ENCODE measurements at places on chromosomes 4 and X. TPM values are rescaled to one million over a fixed set of nuclear protein-coding genes. Genes with fewer than 3 reads are reported as not detected.

DNA sequence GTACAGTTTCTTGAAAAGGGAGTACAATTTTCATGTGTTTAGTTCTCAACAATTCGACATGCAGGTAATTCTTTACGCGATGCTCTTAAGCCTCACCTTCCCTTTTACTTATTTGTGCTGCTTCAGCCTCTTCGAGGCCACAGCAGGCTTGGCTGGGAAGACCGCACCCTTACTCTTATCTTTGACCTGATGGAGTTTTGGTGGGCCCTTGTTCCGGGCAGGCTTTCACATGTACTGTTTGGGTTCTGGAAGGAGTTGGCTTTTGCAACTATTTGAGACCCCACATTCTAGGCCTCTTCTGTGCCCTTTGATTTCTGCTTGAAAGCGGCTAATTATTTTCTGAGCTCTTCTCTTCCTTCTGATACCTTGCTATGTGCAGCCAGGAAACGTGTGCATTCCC, 60.2 kb downstream of the FAM193A start:
- H3K36me3 ChIP-seq: peaks cover 39% of the 10 kb centered on the region
- peak overlapping the region; percentile 17 for H3K27ac ChIP-seq
- no peak for DNase-seq
- no peaks in the 10 kb centered on the region for H3K27me3 ChIP-seq

- peaks cover 13% of the 10 kb centered on the region for H3K4me1 ChIP-seq
- DNase-seq: no peak
- no peak overlapping the region for H3K27ac ChIP-seq
- peaks cover 33% of the 10 kb centered on the region for H3K27me3 ChIP-seq
Measured at GRCh38 chrX:134658760-134659023, 421 bp upstream of the PLAC1 start.

DNA sequence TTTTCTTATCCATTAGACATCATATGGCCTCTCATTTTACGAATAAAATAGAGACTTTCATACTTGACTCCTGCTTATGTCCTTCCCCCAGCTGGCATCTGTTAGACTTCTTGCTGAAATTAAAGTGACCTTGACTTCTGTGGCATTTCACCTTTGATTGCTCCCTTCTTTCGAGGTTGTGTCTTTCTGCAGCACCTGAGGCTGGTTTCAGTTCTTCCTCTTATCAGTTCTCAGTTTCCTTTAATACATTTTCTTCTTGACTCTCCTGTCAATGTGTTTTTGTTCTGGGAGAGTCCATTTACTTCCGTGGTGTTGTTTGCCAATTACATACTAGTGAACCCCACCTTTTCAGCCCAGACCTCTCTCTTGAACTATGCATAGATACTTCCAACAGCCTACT, 81.6 kb downstream of the RBPJ start:
- no peaks in the 10 kb centered on the region for H3K27me3 ChIP-seq
- peaks cover 20% of the 10 kb centered on the region for H3K36me3 ChIP-seq
- no peak overlapping the region for H3K4me3 ChIP-seq

GRCh38 chrX:136227948-136228838, 23.0 kb downstream of the MAP7D3 start:
- H3K36me3 ChIP-seq: peaks cover 70% of the 10 kb centered on the region
- DNase-seq: no peak
- H3K27ac ChIP-seq: no peak overlapping the region
- no peak overlapping the region for H3K4me3 ChIP-seq
- H3K4me1 ChIP-seq: no peaks in the 10 kb centered on the region

- no peak overlapping the region for H3K27ac ChIP-seq
- no peaks in the 10 kb centered on the region for H3K36me3 ChIP-seq
- DNase-seq: no peak
- H3K27me3 ChIP-seq: no peaks in the 10 kb centered on the region
- no peaks in the 10 kb centered on the region for H3K4me1 ChIP-seq
Measured at GRCh38 chr4:150540959-150541360, 41.0 kb upstream of the MAB21L2 start.

GRCh38 chr4:45992728-45993127, 131.1 kb downstream of the GABRG1 start:
- H3K36me3 ChIP-seq: no peaks in the 10 kb centered on the region
- peaks cover 3% of the 10 kb centered on the region for H3K4me1 ChIP-seq
- H3K27ac ChIP-seq: no peak overlapping the region
- DNase-seq: no peak
- no peak overlapping the region for H3K4me3 ChIP-seq

DNA sequence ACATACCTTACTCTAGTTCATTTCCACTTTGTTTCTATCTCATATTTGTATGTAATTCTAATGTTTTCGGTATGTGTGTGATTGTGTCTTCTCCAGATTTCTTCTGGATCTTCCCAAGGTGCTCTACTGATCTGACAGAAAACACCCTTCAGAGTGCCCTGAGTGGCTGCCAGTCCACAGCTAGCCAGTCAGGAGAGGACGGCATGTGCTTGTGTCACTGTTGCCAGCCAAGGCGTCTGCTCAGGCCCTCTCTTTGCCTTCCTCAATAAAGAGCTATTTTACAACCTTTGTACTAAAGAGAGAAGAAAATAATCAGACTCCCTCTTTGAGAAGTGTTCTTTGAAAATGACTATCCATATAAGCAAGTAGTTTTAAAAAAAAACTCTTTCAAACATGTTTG, 29.0 kb downstream of the CD99L2 start:
- peaks cover 10% of the 10 kb centered on the region for H3K36me3 ChIP-seq
- H3K27me3 ChIP-seq: no peaks in the 10 kb centered on the region
- H3K4me1 ChIP-seq: peaks cover 26% of the 10 kb centered on the region
- H3K27ac ChIP-seq: peak overlapping the region; percentile 1
- no peak for DNase-seq

DNA sequence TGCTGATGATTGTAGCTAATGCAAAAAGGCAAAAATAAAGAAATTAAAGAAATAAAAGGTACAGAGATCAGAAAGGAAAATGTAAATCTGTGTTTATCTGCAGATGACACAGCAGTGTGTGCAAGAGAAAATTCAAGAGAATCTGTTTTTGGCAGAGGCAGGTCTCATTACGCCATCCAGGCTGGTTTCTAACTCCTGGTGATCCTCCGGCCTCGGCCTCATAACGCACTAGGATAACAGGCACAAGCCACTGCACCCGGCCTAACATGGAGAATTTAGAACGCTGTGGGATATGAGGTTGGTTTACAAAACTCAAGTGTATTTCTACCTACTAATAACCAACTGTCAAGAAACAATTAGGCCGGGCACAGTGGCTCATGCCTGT, 29.4 kb downstream of the CTBP1 start:
- H3K4me3 ChIP-seq: no peak overlapping the region
- no peaks in the 10 kb centered on the region for H3K4me1 ChIP-seq
- peaks cover 56% of the 10 kb centered on the region for H3K36me3 ChIP-seq

GRCh38 chr4:106522839-106523238, 154.3 kb upstream of the GIMD1 start:
- DNase-seq: peak; percentile 4
- no peaks in the 10 kb centered on the region for H3K27me3 ChIP-seq
- H3K36me3 ChIP-seq: no peaks in the 10 kb centered on the region
- no peak overlapping the region for H3K4me3 ChIP-seq

- H3K27me3 ChIP-seq: no peaks in the 10 kb centered on the region
- no peak overlapping the region for H3K4me3 ChIP-seq
- H3K4me1 ChIP-seq: peaks cover 20% of the 10 kb centered on the region
- H3K36me3 ChIP-seq: no peaks in the 10 kb centered on the region
Measured at GRCh38 chr4:123158576-123158975, 236.2 kb upstream of the NUDT6 start.

- H3K27me3 ChIP-seq: peaks cover 46% of the 10 kb centered on the region
- no peak overlapping the region for H3K27ac ChIP-seq
- no peak overlapping the region for H3K4me3 ChIP-seq
- H3K4me1 ChIP-seq: no peaks in the 10 kb centered on the region
- no peak for DNase-seq
- no peaks in the 10 kb centered on the region for H3K36me3 ChIP-seq
Measured at GRCh38 chrX:44002567-44002966, 29.4 kb upstream of the NDP start.

DNA sequence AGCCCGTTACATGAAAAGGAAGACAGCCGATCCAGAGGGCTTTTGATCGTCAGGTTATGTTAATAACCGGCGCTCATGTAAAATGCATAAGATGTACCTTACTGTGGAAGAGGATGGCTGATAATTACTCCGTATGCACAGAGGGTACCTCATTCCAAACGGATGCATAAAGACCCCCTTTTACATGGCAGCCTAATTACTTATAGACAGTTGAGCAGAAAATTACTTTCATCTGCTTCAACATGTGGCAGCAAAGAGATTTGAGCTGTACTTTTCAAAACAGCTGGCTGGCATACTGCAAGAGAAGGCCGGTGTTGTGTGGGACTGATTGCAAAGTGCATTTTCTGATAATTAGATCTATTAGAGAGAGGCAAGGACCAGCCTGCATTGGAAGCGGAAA, 103.4 kb downstream of the SHOX start:
- DNase-seq: no peak
- no peak overlapping the region for H3K27ac ChIP-seq
- no peaks in the 10 kb centered on the region for H3K27me3 ChIP-seq
- no peaks in the 10 kb centered on the region for H3K4me1 ChIP-seq
- H3K4me3 ChIP-seq: no peak overlapping the region
- H3K36me3 ChIP-seq: no peaks in the 10 kb centered on the region

DNA sequence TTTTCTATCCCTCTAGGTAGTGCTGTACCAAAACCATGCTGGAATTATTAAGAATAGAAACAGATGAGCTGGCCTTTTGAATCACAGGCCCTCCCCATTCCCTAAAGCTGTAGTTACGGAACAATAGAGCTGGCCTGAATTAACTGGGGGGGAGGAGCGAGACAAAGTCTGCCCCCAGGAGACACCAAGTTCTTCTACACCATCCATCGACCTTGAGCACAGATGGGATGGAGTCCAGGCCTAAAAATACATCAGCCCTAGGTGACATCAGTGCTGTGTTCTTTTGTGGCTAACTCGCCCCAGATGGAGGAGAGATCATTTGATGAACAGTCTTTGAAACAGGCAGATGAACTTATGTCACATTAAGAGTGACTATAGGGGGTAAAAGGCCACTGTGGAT, 49.6 kb downstream of the LHFPL1 start:
- H3K4me3 ChIP-seq: no peak overlapping the region
- DNase-seq: no peak
- no peak overlapping the region for H3K27ac ChIP-seq
- H3K36me3 ChIP-seq: no peaks in the 10 kb centered on the region
- peaks cover 36% of the 10 kb centered on the region for H3K27me3 ChIP-seq

DNA sequence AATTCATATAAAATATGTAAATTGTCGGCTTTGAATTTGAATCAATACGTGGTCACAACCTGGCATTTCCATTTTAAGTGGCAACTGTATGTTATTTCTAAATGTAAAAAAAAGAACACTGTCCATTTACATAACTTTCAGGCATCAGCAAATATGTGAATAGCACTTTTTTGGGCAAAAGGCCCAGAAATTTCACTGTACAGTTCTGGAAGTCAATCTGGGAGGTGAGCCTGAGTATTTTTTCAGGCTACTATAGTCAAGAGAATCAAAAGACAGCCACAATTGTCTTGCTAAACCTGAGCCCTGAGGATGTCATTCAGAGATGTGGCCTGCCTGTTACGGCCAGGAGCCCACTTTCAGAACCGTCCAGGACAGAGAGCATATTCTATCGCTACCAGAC, 543.9 kb upstream of the MAGEB2 start:
- no peak overlapping the region for H3K27ac ChIP-seq
- H3K4me3 ChIP-seq: no peak overlapping the region
- H3K27me3 ChIP-seq: peaks cover 47% of the 10 kb centered on the region
- no peaks in the 10 kb centered on the region for H3K36me3 ChIP-seq
- H3K4me1 ChIP-seq: no peaks in the 10 kb centered on the region
- no peak for DNase-seq

DNA sequence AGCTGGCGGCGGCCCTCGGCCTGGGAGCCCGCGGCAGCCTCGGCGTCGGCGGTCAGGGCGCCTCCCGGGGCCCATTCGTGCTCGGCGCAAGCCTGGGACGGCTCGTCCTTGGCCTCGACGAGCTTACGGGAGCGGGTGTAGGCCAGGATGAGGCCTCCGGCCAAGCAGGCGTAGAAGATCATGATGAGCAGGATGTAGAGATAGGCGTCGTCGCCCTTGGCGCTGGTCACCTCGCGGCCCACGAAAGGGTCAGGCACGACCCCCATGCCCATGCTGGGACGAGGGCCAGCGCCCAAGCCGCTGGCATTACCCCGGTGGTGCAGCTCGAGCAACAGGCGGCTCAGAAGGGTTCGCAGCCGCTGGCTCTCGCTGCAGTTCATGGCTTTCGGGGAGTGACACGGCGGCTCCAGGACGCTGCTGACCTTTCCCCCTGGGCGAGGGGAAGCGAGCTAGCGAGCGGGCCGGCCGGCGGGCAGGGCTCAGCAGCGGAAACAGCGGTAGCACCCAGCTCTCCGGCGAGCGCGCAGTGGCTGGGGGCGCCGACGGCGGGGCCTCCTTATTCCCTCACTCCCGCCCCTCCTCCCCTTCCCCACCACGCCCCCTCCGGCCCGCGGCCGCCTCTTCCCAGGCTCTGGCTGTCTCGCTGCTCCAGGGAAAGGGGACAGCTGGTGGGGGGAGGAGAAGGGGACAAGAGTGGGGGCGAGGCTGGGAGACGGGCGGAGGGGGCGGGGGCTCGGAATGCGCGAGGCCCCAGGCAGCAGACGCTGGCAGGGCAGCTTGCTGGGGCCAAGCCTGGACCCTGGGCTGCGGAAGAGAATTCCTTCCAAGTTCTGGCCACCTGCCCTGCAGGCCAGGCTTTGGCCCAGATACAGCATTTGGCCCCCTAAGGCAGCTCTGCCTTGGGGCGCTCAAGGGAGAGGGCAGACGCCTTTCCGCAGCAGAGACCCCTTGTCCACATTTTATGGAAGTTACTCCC, at the start of gene KCNE5:
Gene KCNE5 (minus strand): TSS at position 532 of the 976 bp plus-strand sequence. CDS start 152 bp downstream, at position 380.
- DNase-seq: no peak
- no peak within 1 kb of the TSS for H3K27ac ChIP-seq
- H3K4me3 ChIP-seq: no peak within 1 kb of the TSS
- H3K4me1 ChIP-seq: no peaks in the 10 kb centered on the region
- H3K36me3 ChIP-seq: peaks cover 10% of the 10 kb centered on the region
- peaks cover 48% of the 10 kb centered on the region for H3K27me3 ChIP-seq

- H3K4me3 ChIP-seq: no peak overlapping the region
- peaks cover 36% of the 10 kb centered on the region for H3K27me3 ChIP-seq
- no peaks in the 10 kb centered on the region for H3K4me1 ChIP-seq
- DNase-seq: no peak
- H3K36me3 ChIP-seq: no peaks in the 10 kb centered on the region
- no peak overlapping the region for H3K27ac ChIP-seq
Measured at GRCh38 chrX:47080215-47080914, 2.1 kb downstream of the RGN start.

GRCh38 chrX:154441564-154441963, 2.4 kb upstream of the FAM50A start:
- H3K4me1 ChIP-seq: no peaks in the 10 kb centered on the region
- H3K27ac ChIP-seq: no peak overlapping the region
- H3K27me3 ChIP-seq: peaks cover 8% of the 10 kb centered on the region
- H3K36me3 ChIP-seq: peaks cover 29% of the 10 kb centered on the region
- no peak overlapping the region for H3K4me3 ChIP-seq
- DNase-seq: no peak

The SHOX gene
- total RNA-seq: not detected

The UGT2B10 gene
- not detected for total RNA-seq

The WDR17 gene
- total RNA-seq: 1.5 TPM

The CTAG1B gene
- not detected for total RNA-seq

The SSX4B gene
- total RNA-seq: not detected

Data from MCF 10A (cell line).